ENCODE measurements at places on chromosomes 5 and 9.

DNA sequence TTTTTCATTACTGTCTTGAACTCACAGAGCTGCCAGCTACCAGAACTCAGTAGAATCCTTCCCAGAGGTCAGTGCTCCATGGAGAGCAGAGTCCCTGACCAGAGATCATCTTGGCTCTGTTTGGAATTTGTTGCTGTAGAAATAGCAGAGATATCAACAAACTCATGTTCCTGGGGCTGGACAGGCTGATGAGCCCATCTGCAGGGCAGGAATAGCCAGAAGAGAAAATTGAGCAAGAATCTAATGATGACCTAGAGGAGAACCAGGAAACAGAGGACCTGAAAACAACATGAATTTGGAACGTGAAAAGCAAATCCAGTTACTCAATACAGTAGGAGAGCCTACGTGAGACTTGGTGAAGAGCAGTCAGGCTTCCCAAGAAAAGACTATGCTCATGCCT lies 437.8 kb downstream of the PLK2 start:
- no peak for DNase-seq

GRCh38 chr5:171534043-171534895 lies 114.8 kb downstream of the FGF18 start:
- DNase-seq: no peak

GRCh38 chr5:147432323-147432722 lies 77.5 kb downstream of the DPYSL3 start:
- no peak for DNase-seq

- DNase-seq: no peak
These were observed 88.6 kb downstream of the LMX1B start for GRCh38 chr9:126702151-126703001.

- no peak for DNase-seq
These were observed 51.1 kb upstream of the LHFPL2 start for GRCh38 chr5:78699552-78700153.

GRCh38 chr5:93886098-93886806 lies 144.9 kb upstream of the POU5F2 start:
- no peak for DNase-seq

DNA sequence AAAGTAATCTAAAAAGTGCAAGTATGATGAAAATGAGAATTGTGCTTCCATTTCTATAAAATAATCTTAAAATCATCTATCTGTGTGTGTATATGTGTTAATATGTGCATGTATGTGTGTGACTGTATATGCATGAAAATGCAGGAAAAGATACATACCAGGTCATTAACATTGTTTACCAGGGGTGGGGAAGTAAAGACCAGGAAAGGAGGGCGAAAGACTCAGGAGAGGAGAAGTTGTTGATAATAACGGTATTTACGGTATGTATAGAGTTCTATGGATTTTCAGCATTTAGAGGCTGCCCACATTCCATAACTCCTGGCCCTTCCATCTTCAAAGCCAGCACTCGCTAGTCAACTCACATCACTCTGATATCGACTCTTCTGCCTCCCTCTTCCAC lies 111.0 kb upstream of the SPDL1 start:
- DNase-seq: no peak

DNA sequence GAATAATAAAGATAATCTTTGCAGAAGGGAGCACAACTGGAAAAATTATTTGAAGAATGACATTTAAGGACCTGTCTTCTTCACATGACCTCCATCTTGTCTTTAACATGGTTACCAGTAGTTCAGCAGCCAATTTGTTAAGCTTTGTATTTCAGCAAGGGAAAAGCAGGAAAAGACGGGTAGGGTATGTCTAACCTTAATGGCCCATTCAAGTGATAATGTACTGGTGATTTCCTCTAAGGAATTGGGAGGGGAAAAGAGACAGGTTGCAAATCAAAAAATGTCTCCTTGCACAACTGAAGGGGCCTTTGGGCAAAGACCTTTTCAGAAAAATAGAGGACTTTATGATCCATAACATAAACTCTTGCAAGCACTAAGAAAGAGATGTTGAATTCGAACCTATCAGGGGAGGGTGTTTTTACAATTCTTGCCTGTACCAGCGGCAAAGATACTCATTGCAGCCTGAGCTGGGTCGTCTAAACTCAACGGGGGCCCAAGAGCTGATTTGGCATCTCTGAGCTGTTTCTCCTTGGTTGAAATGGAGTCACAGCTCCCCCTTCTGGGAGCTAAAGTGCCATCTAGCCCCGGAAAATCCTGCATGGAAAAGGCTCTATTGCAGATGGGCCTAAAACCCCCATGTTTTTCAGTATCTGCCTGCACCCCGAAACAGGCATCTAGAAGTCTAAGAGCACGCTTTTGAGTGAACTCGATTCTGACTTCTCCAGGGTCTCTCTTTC lies 3.8 kb downstream of the BRINP1 start:
- DNase-seq: no peak

GRCh38 chr9:124320062-124320973 lies 62.6 kb downstream of the NEK6 start:
- DNase-seq: no peak

- DNase-seq: no peak
These were observed 6.3 kb downstream of the SLC35D2 start for GRCh38 chr9:96376891-96377874.

DNA sequence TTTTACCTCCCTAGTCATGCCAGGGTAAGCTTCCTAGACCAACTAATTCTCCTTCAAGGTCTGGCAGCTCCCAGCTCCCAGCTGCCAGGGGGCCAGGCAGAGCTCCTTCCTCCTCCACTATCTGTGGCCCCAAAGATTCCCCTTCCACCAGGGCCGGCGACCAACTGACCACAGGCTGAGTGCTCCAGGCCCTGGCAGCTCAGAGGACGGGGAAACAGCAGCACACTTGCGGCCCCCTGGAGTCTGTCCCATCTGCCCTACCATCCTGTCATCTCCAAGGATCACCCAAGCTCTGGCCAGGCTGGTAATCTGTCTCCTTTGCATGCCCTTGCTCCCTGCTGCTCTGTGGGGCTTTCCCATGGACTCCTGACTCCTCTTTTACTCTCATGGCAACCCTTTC lies 31.2 kb upstream of the BASP1 start:
- no peak for DNase-seq

- no peak for DNase-seq
These were observed 3.4 kb upstream of the PDGFRB start for GRCh38 chr5:150159031-150159430.

GRCh38 chr5:136040746-136041415 lies 12.1 kb downstream of the TGFBI start:
- no peak for DNase-seq
